ENCODE measurements at places on chromosomes 4 and X.

- DNase-seq, result peak; percentile 48
Observed at GRCh38 chr4:82640540-82640939, 78.8 kb upstream of the TMEM150C start.

DNA sequence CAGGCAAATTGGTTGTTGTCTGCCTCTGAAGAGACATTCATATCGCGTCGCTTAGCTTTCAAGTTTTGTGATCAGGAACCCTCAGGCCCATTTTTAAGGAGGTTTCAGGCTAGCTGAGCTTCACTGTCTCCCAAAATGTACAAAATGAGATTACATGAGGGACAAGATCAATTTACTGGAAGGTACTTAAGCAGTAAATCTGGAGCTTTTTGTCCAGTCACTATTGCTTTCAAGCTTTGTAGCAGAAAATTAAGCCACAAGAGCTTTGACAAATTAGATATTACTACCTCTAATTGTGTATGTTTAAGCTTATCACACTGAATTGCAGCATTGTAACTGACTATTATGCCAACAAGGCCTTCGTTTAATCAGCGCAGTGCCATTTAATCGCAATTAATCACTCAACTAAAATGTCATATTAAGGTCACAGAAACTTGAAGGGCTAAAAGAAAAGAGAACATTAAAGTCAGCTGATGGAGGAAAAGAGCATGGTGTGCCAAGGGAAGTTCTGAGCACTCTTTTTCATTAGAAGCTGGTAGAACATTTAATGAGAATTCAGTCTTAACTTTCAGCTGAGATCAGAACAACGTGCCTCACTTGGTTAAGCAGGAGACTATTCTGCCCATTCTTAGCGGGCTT is 353.0 kb downstream of the FBXO8 start:
- no peak for DNase-seq

DNA sequence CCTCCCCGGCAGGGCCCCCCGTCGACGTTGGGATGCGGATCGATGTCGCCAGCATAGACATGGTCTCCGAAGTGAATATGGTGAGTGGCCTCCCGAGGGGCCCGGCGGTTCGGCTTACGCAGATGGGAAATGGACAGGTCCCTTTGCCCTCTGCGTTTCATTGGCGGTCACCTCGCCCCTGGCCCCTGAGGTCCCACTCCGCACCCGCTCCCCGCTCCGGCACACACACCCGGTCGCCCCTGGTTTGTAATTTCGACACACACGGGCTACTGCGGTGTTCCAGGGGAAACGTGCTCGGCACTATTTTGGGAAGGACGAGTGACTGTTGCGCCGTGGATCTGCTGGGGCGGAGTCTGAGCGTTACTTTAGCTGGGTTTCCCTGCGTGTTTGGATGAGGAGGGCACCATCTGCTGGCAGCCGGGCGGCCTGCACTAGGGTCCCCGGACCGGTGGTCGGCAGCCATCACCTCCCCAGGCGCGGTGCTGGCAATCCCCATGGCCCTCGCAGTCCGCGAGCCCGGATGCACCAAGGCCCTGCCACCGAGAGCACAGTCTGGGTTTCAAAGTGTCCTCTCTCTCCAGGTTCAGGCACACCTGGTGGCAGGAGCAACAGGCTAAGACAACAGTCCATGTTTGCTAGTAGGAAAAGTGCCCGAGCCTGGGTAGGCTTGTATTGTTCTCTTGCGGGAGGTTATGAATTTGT is 1.2 kb downstream of the GABRB1 start:
- DNase-seq, result peak; percentile 60

- DNase-seq, result no peak
Observed at GRCh38 chrX:30642642-30643041, 10.6 kb upstream of the GK start.

GRCh38 chr4:55363691-55364351 is 17.8 kb downstream of the SRD5A3 start:
- DNase-seq, result no peak
